Fibroblast of skin of abdomen (primary cell): ENCODE measurements at places on chromosomes 12 and 14.

DNA sequence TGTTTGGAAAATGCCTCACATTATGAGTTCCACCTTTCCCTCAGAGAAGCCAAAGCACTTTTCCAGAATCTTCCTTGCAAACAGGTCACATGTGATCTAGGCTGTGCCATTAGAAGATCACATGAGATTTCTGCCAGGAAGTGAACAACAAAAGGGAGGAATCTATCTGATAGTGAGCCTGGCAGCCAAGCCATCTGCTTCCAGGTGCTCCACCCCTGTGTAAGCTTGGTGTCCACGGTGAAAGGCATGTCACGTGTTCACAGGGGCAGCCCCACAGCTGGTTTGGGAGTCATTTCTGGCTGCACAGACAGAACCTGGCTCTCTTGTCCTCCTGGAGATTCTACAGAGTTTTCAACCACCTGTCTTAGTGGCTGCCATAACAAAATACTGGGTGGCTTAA, 3.5 kb upstream of the KSR2 start:
- no peak for DNase-seq

DNA sequence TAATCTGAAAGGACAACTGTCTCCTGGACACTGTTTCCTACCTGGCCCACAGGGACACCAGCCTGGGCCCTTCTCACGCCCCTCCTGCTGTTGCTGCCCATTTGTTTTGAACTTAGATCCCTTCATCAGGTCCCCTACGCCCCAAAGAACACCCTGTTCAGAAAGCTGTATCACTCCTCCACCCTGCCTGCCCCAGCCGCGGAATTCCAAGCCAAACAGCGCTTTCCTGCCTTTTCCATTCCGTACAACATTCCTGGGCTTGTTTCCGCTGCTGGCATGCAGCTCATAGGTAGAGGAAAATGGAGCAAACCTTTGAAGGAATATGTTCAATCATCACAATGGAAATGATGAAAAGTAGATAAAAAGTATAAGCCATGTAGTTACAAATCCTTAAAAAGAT, 12.8 kb upstream of the GSG1 start:
- DNase-seq: no peak

GRCh38 chr12:131909752-131910219, 15.4 kb downstream of the ULK1 start:
- no peak for DNase-seq

DNA sequence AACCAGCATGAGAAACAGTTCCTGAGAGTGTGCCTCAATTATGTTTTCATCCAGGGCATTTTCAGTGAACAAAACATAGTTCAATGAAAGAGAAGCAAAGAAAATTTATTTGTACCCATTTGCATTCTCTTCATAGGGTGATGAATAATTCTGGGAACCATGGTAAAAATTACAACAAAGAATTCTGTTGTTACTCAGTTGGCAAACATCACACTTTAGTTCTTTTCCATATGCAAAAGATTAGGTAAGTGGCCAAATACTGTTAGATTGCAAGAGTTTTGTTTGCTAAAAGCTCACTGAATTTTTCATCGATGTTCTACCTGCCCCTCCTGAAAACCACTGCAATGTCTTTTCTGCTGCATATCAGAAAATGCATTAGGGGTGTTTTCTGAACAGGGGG, 132.4 kb upstream of the RGS6 start:
- no peak for DNase-seq

GRCh38 chr14:76647697-76648298, 113.5 kb upstream of the VASH1 start:
- DNase-seq: peak; percentile 26

GRCh38 chr12:42402821-42403411, 76.9 kb downstream of the PPHLN1 start:
- no peak for DNase-seq

GRCh38 chr12:1117970-1118563, 127.0 kb downstream of the ERC1 start:
- DNase-seq: peak; percentile 69

DNA sequence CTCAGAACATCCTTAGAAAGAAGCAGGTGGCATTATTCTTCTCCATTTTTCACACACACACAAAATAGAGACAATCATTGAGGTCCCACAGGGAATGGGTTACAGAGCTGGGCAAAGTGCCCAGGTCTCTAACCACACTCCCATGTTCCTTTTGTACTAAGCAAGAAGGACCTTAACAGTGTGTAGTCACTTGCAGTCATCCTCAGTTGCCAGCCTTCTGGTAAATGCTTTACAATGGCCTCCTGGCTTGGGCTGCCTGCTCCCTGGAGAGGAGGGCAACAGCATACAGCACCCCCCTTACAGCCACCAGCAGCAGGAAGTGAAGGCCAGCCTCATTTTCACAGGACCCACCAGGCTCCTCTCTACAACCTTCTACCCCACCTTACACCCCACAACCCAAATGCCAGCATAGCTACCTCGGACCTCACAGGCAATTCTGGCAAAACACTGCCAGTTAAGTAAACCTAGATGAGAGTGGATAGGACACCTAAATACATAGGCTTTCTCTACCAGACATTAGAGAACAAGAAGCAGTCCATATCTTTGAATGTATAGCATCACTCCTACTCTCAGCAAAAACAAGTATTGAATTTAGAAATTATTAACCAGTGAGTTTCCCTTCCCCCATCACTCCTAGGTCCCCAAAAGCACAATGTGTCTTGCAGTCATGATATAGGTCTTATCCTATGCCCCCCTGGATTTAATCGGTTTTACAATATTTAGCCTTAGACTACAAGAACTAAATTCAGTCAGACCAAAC, 88.1 kb downstream of the PPP2R5E start:
- peak; percentile 60 for DNase-seq

DNA sequence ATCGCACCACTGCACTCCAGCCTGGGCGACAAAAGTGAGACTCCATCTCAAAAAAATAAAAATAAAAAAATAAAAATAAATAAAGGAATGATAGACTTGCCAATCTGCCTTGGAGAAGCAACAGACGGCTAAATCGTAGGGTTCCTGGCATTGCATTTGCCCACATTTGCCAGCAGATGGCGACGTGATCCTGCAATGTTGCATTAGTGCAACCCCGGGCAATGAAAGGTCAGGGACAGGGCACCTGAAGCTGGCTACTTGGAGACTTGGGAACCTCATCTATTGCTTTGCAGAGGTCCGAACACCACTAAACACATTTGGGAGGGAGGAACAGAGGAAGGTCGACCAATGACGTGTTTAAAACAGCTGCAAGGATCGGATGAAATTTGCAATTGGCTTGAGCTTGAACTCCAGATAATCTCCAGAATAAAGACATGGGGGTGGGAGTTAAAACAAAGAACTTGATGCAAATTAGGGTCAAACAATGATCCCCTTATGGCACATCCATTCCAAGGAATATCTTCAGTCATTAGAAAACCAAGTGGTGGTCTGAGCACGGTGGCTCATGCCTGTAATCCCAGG, 34.6 kb downstream of the SPRING1 start:
- DNase-seq: peak; percentile 44
